ENCODE measurements at places on chromosomes 1 and 21.

DNA sequence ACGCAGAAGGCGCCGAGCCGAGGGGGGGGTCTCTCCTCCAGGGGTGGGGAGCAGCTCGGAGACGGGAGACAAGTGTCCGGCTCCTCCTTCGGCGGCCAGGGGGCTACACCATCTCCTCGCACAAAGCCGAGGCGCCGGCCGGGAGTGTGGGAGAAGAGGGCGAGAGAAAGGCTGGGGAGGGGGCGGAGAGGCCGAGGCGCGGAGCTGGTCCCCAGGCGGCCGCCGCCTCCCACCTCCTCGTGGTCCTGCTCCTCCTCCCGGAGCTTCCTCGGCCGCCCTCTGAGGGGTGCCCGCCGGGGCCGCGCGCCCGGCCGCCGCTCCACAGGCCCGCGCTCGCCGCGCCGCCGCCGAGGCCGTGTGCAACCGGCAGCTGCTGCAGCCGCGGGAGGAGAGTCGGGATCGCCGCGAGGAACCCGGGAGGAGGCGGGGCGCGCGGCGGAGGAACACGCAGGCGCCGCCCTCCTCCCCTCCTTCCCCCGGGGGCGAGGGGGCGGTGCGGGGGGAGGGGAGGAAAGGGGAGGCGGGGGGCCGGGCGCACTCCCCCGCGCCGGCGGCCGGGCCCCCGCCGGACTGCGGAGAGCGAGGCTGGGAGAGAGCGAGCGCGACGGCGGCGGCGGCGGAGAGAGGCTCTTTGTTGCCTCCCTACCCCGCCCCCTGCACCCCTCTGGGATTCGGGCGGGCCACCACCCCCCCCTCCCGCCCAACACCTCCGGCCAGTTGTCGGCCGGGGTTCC is at the start of gene ENAH:
ENAH (minus strand) TSS at position 395 of the 734 bp plus-strand sequence. CDS start 433 bp downstream, outside the sequence.
- peak; percentile 95 for DNase-seq

- peak; percentile 25 for DNase-seq
Measured at GRCh38 chr21:42858185-42858847, 21.0 kb downstream of the WDR4 start.

DNA sequence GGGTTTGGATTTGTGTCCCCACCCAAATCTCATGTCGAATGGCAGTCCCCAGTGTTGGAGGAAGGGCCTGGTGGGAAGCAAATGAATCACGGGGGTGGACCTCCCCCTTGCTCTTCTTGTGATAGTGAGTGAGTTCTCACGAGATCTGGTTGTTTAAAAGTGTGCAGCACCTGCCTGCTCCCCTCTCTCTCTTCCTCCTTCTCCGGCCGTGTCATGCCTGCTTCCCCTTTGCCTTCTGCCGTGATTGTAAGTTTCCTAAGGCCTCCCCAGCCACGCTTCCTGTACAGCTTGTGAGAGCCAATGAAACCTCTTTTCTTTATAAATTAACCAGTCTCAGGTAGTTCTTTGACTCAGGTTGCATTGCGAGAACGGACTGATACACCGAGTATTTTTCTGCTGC is 15.9 kb downstream of the CLDN14 start:
- no peak for DNase-seq

DNA sequence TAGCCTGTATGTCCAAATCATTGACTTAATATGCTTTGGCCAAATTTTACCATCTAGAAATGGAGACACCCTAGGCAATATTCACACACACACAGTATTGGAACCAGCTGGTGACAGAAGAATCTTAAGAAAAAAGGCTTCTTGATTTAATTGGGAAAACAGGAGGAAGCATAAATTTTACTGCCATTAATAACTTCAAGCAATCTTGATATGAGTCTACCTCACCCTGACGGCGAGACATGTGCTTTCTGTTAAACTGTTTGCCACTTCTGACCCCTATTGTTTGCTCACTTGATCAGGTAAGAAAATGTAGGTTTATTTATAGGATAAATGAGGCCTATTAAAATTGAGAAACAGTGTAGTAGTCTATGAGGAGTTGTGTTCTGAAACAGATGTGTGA is 73.2 kb downstream of the KIFAP3 start:
- DNase-seq = no peak

DNA sequence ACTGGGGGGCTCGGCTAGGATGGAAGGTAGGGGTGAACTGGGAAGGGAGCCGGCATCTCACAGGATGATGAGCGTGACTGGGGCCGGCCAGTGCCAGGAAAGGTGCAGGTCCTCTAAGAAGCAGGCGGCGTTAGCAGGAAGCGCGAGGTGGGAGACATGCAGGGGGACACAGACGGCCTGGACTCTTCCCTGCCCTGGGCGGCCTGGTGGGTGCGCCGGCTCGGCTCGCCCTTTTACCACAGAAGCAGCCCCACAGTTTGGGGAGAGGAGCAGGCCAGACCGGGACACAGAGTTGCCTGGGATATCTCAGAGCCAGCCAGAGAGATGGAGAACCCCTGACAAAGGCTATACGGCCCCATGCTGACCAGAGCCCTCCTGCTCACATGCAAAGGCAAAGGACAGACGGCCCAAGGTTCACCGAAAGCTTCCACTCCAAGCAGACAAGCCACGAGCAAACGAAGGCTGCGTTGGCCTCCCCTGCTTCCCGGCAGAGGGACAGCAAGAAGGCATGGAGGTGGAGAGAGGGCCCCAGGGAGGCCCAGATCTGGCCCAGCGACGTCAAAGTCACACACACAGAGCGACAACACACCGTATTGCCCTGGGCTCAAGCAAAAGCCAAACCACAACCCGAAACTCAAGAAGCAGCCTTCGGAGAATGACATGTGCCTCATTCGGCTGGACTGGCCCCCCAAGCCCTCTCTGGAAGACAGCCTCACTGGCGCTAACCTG is 14.9 kb upstream of the ALDH4A1 start:
- no peak for DNase-seq

DNA sequence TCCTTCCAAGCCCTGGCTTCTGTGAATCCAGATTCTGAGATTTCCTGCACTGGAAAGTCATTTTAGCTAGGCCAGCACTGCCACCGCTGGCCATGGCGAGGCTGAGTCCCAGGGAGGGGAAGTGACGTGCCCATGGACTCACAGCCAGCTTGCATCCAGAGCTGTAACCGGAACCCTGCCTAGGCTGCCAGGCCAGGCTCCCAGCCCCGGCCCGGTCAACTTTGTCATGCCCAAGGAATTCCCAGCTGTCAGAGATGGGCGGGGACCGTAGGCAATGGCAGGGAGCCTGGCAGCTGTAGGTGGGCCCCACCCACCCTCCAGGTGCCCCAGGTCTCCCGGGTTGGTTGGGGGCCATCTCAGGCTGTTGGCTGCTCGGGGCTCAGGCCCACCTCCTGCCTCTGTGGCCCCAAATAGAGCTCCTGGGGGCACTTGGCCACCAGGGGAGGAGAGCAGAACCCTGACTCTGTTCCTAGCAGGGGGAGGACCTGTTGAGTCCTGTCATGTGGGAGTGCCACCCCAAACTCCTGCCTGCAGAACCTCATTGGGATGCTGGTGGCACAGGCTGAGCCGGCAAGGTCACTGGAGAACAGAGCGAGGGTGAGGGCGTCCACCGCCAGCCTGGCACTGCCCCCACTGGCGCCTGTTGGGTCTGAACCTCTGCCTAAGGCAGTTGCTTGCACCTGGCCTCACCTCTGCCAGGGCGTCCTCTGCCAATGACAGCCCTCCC is 57.8 kb downstream of the FOXO6 start:
- peak; percentile 97 for DNase-seq

DNA sequence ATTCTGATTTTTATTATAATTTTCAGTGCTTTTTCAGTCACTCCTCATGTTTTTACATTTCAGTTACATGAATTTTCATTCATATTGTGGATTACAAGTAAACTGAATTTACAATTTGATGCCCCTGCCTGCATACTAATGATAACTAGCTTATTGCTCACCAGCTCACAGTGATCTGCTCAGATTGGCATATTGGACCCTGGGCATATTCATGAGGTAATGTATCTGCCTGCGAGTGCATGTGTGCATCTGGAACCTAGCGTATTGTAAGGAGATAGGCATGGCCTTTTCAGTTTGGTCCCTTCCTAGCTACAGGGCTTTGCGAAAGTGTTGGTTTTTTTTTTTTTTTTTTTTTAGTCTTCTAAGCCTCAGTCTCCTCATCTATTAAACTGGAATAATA is 213.7 kb downstream of the SDCCAG8 start:
- no peak for DNase-seq

- no peak for DNase-seq
Measured at GRCh38 chr1:218025454-218025853, 259.6 kb upstream of the RRP15 start.

DNA sequence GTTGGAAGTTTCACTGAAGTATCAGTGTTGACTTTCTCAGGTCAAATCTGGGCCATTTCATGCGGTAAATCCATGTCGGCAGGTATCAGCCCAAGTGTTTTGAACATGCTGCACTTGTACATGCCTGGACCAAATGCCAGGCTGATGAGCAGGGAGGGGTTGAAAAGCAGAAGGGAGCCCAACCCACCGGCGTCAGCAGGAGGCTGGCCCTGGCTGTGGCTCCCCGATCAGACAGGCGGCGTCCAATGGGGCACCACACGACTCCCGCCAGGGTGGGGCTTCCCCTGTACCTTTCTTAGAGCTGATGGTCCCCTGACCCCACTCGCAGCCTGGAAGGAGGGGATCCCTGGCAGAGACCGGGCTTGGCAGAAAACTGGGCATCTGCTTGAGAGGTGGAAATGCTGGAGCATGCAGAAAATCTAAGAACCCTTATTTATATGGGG is 540.0 kb downstream of the KIF26B start:
- DNase-seq = no peak

GRCh38 chr1:91653183-91653582 is 152.5 kb downstream of the CDC7 start:
- DNase-seq = no peak

DNA sequence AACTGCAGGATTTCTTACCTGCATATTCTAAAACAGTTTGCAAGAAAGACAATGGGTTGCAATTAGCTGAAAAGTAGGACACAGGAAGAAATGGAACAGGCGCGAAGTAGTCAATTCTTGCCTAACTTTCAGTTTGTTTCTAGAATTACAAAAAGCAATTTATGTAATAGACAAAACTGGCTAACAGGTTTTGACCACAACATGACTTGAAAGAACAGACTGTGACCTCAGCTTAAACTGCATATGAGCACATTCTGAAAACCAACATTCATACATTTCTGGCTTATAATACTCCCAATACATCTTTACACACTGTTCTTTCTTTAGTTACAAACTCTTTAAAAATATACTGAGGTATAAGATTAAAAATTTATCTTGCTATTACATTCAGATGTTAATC is 405.9 kb upstream of the B3GALT2 start:
- DNase-seq = no peak

All from tongue (tissue), 3 donors.